Stimulated activated CD8-positive, alpha-beta memory T cell treated with anti-CD3 and anti-CD28 coated beads, Interleukin-2, amount 100 ng/mL, for 48 hours (primary cell): ENCODE measurements at places on chromosomes 16 and 17.

DNA sequence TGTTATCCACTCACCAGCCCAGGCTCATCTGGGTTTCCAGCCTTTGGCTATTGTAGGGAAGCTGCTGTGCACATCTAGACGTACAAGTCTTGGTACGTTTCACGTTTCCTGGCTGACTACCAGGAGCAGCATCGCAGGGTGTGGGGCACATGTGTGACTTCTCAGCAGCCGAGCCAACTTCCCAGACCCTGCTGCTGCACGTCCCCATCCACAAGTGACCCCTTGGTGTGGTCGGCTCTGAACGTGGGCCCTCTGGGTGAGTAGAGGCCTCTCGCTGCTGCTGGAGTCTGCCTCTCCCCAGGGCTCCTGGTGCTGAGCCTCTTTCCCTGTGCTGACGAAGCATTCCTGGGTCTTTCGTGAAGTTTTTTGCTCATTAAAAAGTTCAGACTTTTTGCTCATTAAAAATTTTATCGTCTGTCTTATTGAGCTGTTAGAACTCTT lies 70.2 kb upstream of the ZNF750 start:
- DNase-seq, result no peak

GRCh38 chr16:82769845-82770244 lies 143.1 kb downstream of the CDH13 start:
- DNase-seq, result no peak

- no peak for DNase-seq
These were observed 110.4 kb upstream of the PMFBP1 start for GRCh38 chr16:72282362-72282761.

DNA sequence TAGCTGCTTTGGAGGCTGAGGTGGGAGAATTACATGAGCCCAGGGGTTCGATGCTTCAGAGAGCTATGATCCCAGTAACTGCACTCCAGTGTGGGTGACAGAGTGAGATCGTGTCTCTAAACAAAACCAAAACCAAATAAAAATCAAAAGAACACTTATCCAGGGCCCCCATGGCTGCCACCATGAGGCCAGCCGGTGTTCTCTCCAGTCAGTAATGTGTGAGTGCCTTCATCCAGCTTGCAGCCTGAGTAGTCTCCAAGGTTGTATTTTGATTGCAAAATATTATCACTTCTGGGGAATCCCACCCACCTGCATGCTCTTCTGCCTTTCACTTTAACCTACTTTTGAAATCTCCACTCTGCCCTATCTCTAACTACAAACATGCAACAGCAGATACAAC lies 221.0 kb upstream of the WSB1 start:
- DNase-seq, result no peak

DNA sequence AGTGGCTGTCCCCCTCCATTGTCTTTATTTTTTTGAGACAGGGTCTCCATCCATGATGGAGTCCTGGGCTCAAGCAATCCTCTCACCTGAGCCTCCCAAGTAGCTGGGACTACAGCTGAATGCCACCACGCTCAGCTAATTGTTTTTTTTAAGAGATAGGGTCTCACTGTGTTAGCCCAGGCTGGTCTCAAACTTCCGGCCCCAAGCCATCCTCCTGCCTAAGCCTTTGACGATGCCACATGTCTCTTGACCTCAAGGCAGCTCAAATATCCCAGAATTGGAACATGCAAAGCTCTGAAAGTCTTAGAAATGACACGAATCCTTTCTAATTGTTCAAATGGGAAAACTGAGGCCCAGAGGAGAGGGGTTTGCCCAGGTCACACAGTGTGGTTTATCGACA lies 75.4 kb upstream of the ZNF423 start:
- no peak for DNase-seq

GRCh38 chr16:17474037-17474436 lies 3.3 kb upstream of the XYLT1 start:
- DNase-seq, result no peak

DNA sequence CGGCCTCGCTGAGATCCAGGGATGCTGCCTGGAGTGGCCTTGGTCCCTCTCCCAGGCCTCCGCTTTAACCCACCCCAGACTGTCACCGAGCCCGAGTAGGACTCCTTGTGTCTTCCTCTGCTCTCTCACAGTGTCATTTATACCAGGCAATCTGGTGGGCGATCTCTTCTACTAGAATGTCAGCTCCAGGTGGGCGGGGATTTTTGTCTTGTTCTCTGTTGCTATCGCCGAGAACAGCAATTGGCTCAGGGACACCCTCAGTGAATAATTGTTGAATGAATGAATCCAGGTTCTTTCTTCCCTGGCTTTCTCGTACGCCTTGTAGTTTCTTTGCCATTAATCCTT lies 591 bp downstream of the DHX38 start:
- peak; percentile 16 for DNase-seq

GRCh38 chr17:44733753-44734152 lies 25.0 kb upstream of the ADAM11 start:
- no peak for DNase-seq

- DNase-seq, result no peak
These were observed 314.2 kb downstream of the FOXL1 start for GRCh38 chr16:86892509-86892908.

DNA sequence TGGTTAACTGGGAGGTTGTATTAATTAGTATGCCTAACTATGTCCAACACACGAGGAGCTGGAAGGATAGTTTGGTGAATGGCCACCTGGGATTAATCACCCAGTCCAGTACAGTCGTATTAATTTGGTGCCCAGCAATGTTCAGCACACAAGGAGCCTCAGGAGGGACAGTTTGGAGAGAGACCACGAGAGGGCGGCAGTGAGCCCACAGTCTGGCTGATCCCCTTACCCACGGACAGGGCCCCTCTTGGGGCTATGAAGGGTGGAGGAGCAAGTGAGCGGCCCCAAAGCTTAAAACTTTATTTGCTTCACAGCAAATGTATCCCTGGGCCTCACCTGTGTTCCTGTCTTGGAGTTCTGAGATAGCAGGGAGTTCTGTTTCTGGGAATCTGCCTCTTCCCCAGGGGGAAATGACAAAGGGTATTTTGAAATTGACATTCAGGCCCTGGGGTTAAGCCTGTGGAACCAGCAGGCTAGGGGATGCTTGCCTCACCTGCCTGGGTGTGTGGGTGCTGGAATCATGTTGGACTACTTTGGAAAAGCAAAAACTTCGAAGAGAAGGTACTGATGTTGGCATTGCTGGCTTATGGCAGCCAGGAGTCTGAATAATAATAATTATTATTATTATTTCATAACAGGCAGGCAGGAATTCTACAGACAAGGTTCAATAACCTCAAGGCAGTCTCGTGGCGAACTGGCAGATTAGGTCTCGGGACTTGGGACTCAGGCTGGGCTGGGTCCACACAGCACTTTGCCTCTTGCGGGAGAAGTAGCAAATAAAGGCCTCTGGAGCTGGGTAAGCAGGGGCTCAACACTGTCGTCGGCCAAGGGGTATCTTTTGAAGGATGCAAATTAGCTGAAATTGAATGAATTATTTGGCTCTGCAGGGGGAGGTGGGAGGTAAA lies 227.6 kb upstream of the ASIC2 start:
- peak; percentile 11 for DNase-seq

DNA sequence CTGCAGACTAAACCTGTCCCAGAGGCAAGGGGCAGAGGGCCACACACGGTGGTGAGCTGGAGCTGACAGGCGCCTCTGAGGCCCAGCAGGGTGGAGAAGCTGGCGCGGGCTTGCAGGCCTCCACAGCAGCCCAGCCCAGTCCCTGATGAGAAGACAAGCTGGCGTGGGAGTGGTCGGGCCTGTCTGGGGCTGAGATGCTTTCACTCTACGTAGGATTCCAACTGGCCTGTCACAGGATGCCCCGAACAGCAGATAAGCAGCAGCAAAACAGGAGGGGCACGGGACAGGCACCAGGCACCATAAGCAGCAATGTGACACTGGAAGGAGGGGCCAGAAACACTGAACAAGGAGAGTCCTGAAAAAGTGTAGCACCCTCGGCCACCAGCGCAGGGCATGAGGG lies 40.1 kb downstream of the PEMT start:
- no peak for DNase-seq

GRCh38 chr16:86248310-86248905 lies 261.9 kb upstream of the FOXF1 start:
- DNase-seq, result no peak

- no peak for DNase-seq
These were observed 194.4 kb downstream of the MAP2K6 start for GRCh38 chr17:69608808-69609472.

GRCh38 chr17:52297230-52298010 lies 138.9 kb upstream of the CA10 start:
- no peak for DNase-seq

GRCh38 chr17:68711858-68712257 lies 110.7 kb upstream of the FAM20A start:
- DNase-seq, result no peak

GRCh38 chr17:34099859-34100515 lies 155.1 kb upstream of the CCL2 start:
- DNase-seq, result no peak

DNA sequence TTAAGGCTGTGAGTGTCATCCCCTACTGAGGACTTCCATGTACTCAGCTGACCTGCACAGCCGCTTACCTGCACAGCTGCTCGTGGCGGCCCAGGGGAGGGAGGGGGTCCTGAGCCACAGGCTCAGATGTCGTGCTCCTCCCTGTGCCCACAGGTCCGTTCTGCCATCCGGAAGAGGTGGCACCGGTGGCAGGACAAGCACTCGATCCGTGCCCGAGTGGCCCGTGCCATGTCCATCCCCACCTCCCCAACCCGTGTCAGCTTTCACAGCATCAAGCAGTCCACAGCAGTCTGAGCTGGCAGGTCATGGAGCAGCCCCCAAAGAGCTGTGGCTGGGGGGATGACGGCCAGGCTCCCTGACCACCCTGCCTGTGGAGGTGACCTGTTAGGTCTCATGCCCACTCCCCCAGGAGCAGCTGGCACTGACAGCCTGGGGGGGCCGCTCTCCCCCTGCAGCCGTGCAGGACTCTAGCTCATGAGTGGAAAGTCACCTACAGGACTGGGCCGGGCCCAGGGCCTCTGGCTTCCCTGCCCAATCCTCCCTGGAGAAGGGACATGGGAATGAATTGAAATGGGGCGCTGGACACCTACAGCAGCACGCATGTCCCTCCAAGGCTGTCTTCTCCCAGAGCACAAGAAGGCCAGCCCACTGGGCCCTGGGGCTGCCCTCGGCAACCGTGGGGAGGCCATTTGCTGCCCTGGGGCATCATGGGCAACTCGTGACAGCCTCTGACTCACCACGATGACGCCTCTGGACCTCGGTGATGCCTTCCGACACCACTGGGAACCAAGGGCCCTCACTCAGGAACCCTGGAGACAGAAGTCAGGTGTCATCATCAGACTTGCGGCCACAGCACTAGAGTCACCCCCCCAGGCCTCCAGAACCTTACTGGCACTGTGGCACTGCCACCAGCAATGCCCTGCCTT lies 9.9 kb upstream of the SPPL2C start:
- no peak for DNase-seq

DNA sequence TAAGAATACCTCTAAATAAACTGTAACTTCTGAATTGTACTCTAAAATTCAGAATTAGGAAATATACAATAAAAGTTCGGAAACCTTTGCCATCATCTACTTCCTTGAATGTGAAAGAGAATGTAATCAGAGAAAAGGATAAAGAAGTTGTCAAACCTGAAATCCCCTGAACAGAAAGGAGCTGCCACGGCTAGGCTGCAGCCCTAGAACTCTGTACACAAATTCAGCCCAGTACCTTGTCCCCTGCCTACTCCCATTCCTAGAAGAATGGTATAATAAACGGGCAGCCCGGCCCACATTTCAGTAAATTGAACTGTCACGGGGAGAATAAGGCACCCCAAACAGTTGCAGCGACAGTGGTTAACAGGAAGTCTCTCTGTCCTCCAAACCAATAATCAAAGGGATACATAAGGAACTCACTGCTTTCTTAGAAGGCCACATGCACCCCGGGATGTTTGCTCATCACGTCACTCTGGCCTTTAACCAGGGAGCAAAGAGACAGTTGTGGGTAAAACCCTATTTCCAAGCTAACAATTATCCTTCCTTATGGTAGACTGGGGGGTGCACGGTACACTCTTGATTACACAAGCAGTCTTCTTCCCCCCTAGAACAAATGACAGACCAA lies 24.3 kb upstream of the RFFL start:
- DNase-seq, result no peak

DNA sequence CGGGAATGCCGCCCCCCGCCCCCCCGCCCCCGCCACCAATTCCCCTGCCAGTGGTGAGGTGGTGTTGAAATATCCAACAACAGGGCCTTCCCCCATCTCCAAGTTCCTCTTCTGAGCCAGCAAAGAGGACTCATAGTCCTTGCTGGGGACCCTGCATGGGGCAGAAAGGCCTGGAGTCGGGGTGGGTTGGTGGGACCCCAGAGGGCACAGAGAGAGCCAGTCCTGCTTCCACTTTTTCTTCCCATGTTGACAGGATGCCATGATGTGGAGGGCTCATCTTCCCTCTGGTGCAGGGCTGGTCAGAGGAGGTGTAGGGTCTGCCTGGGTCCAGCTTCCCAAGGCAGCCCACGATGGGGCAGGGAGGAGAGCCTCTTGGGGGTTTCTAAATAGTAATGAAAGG lies 49.0 kb upstream of the PIK3R6 start:
- DNase-seq, result no peak

DNA sequence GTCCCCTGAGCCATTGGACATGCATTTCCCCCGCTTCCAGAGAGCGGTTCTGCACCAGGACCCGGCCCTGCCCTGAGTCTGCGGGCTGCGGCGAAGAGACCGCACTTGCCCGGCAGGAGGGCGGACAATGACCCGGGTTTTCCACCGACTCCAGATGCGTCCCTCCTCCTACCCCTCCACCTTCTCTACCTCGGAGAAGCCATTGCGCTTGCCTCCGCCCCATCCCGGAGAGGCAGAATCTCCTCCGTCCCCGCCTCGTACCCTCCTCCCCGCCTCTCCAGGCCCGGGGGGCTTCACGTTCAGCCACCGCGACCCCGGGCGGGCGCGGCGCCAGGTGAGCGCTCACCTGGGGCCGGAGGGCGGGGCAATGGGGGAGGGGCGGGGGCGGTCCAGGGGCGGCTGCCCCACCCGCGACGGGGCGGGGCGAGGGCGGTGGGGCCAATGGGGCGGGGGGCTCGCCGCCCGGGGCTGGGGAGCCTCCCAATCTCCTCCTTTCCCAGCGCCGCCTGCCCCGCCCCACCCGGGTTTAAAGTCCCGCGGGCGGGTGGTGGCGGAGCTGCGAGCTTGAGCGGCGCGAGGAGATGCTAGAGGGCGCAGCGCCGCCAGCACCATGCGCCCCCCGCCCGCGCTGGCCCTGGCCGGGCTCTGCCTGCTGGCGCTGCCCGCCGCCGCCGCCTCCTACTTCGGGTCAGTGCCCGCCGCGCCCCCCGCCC lies at the start of gene WNT9B:
Gene WNT9B (plus strand): TSS at position 555 of the 713 bp plus-strand sequence. CDS start 56 bp downstream, at position 611.
- DNase-seq, result no peak

GRCh38 chr17:3603119-3603869 lies 5.9 kb downstream of the TRPV1 start:
- no peak for DNase-seq
